Activated T-helper 1 cell treated with anti-CD3 and anti-CD28 coated beads, Interleukin-2, amount 50 U/mL, for 16 hours (primary cell): ENCODE measurements at places on chromosomes 12 and 14.

DNA sequence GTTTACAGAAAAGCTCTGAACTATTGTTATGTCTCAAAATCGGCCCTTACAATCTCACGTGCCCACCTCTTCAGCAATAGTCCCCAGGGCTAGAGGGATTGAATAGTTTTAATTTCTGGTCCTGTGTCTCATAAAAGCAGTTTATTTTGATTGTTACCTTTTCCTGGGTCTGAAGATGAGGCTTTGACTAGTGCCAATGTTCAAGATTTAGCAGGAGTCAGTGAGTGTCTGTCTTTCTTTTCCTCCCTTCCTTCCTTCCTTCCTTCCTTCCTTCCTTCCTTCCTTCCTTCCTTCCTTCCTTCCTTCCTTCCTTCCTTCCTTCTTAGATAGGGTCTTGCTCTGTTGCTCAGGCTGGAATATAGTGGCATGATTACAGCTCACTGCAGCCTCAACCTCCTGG, 24.7 kb upstream of the SOCS2 start:
- no peak for DNase-seq

- DNase-seq, result no peak
Measured at GRCh38 chr14:68111097-68111852, 291.7 kb downstream of the RAD51B start.

DNA sequence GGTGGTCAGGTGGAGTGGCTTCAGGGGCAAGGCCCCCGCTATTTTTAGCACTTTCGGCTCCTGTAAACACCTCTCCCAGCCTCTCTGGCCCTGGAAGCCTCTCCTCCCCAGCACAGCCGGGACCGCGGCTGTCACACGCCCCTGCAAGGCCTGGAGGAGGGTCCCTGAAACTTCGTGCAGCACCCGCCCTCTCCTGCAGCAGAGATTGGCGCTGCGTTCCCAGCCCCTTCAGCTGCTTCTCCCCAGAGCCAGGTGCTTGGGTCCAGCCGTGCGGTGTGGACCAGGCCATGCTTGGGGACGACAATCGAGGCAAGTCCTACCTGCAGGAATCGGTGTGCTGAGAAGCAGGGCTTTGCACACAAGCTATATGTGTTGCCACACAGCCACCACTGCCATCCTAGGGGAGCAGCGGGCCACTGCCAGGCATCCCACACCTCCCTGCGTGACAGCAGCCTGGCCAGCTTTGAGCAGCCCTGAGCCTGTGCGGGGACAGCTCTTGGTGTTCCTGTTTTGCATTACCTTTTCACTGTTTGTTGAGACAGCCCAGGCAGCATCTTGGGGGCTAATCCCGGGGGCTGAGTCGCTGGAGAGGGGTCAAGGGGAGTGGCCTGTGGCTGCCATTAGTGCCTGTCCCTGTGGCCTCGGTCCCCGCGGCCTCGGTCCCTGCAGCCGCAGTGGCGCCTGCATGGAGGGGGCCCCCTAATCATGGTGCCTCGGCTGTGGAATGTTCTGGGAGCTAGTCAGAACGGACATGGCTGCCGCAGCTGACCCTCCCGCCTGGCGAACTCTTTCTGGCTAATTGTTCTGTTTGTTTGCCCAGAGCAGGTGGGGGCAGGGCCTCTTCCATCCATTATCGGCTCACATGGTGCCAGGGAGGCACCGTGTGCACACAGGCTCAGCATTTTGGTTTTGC, 27.6 kb upstream of the TRAF3 start:
- DNase-seq, result no peak

DNA sequence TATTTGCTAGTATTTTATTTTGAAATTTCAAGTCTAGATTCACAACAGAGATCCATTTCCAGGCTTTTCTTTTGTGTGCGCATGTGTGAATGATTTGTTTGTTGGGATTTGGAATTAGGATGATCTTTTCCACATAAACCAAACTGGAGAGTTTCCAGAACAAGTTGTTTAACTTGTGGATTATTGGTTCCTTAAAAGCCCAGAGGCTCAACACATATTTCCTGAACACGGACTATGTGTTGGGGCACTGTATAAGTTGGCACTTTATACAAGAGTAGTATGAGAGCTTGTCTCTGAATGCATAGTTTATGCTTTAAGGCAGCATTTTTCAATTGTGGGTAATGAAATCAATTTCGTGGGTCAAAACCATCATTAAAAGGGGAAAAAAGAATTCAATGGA, 67.3 kb upstream of the FUT8 start:
- DNase-seq, result no peak

- DNase-seq, result no peak
Measured at GRCh38 chr12:21828779-21829178, 54.3 kb upstream of the KCNJ8 start.

- DNase-seq, result no peak
Measured at GRCh38 chr12:100382338-100382737, 25.5 kb downstream of the SLC17A8 start.

GRCh38 chr14:68094158-68094557, 274.6 kb downstream of the RAD51B start:
- no peak for DNase-seq

- no peak for DNase-seq
Measured at GRCh38 chr14:56004786-56005185, 113.4 kb upstream of the PELI2 start.

GRCh38 chr12:29782285-29782870, 1.4 kb downstream of the TMTC1 start:
- DNase-seq, result no peak

GRCh38 chr14:52692248-52692962, 3.0 kb downstream of the ERO1A start:
- DNase-seq, result no peak

DNA sequence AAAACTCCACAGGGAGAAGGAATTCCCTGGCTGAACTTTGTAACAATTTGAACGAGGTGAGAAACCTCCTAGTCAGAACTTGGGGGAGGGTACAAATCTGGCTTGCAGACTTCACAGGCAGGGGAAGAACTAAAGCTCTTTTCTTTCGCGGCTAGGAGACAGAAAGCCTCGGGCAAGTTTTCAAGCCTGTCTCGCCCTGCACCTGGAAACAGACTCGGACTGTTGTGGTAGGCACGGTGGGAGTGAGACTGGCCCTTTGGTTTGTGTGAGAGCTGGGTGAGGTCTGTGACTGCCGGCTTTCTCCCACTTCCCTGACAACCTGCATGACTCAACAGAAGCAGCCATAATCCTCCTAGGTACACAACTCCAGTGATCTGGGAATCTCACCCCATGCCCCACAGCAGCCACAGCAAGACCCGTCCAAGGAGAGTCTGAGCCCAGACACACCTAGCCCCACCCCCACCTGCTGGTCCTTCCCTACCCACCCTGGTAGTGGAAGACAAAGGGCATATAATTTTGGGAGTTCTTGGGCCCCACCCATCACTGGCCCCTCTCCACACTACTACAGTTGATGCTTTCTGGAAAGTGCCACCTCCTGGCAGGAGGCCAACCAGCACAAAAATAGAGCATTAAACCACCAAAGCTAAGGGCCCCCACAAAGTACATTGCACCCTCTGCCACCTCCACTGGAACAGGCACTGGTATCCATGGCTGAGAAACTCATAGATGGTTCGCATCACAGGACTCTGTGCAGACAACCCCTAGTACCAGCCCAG, 102.7 kb upstream of the ST8SIA1 start:
- no peak for DNase-seq

GRCh38 chr12:17204289-17205054, 598.5 kb upstream of the LMO3 start:
- no peak for DNase-seq

DNA sequence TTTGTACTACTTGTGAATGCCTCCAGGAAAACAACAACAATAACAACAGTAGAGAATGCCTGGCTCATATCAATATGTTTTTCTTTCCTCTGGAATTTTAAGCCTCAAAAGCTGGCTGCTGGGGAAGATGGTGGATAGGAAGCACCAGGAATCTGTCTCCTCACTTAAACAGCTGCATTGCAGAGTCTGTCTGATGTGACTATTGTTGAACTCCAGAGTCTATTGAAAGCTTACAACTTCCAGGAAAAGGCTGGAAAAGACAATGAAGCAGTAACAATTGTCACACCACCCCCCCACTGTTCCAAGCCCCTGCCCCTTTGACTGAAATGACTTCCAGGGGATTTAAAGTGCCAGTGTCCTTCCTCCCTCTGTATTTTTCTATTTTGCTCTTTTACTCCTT, 309.7 kb downstream of the BMP4 start:
- DNase-seq, result no peak

GRCh38 chr12:115979351-115979750, 298.1 kb downstream of the MED13L start:
- no peak for DNase-seq

GRCh38 chr12:65430571-65431306, 152.3 kb downstream of the MSRB3 start:
- no peak for DNase-seq

DNA sequence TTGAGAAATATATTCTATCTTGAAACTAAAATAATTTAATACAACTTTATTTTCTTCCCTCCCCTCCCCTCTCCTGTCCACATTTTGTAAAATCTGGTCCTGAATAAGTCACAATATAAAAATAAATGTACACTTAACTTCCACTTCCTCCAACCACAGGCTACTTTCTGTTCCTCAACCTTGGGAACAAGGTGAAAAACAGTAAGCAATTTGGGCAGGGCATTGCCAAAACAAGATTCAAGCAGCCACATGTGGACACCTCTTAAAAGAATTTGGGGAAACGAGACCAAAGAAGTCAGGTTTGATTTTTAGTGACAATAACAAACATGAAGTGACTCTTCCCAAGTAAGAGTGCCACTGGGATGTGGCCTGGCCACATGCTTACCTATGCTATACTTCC, 115.7 kb downstream of the PTPRQ start:
- no peak for DNase-seq

GRCh38 chr12:90055071-90055470, 346.4 kb upstream of the ATP2B1 start:
- no peak for DNase-seq

DNA sequence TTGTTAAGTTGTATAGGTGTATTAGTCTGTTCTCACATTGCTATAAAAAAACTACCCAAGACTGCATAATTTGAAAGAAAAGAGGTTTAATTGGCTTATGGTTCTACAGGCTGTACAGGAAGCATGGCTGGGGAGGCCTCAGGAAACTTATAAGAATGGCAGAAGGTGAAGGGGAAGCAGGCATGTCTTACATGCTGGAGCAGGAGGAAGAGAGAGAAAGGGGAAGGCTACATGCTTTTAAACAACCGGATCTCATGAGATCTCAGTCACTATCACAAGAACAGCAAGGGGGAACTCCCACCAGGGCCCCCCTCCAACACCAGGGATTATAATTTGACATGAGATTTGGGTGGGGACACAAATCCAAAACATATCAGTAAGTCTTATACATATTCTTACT, 60.5 kb upstream of the OR10AD1 start:
- DNase-seq, result no peak

GRCh38 chr14:38184132-38184531, 23.6 kb upstream of the SSTR1 start:
- no peak for DNase-seq

GRCh38 chr14:73712540-73713180, 1.5 kb downstream of the PNMA1 start:
- DNase-seq, result no peak

GRCh38 chr12:91978143-91978542, 167.5 kb downstream of the BTG1 start:
- peak; percentile 4 for DNase-seq
